ENCODE measurements at places on chromosomes 4 and X.

DNA sequence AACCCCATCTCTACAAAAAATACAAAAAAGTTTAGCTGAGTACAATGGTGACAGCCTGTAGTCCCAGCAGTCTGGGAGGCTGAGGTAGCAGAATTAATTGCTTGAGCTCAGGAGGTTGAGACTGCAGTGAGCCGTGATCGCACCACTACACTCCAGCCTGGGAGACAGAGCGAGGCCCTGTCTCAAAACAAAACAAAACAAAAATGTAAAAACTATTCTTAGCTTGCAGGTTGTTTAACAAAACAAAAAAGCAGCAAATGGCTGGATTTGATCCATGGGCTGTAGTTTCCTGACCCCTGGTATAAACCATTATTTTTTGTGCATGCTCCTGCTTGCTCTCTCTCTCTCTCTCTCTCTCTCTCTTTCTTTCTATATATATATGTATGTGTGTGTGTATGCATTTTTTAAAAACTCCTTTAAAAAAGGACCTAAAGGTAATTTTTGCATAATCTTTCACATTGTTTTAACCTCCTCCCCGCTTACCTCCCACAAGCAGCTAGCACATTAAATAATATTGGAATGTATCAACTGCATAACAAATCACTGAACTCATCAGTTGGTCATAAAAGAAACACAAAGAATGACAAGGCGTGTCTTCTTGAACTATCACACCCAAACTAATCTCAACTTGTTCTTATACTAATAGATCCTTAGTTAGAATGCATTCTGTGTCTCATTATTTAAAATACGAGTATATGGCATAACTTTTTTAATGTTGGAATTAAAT lies 4.8 kb downstream of the AREG start:
- DNase-seq, result no peak

DNA sequence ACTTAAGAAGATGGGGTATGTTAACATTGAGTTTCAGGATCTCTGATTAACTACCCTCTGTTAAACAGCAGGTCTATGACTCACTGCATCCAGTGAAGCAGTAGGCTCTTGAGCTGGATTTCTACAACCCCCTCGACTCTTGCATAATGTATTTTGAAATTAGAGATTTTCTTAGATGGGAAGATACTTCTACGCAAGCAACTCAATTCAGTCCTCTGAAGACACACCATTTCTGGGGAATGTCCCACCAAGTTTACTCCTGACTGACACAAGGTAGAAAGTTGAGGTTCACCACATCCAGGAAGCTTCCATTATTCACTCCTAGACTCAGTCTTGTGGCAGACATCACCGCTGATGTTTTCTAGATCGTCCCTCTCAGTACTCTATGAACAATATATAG lies 12.9 kb downstream of the PALLD start:
- peak; percentile 55 for DNase-seq

- DNase-seq, result no peak
These were observed 55.7 kb upstream of the STIM2 start for GRCh38 chr4:26804925-26805324.

DNA sequence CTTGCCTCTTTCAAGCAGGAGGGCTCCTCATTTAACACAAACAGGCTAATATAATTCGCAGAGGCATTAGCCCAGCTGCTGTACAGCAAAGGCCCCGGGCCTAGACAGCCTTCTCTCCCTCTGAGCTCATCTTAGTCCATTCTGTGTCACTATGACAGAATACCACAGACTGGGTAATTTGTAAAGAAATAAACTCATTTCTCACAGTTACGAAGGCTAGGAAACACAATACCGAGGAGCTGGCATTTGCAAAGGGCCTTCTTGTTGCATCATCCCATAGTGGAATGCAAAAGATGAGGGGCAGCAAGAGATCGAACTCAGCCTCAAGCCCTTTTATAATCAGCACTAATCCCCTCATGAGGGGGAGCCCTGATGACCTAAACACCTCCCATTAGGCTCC lies 48.5 kb downstream of the TSPAN5 start:
- DNase-seq, result no peak

DNA sequence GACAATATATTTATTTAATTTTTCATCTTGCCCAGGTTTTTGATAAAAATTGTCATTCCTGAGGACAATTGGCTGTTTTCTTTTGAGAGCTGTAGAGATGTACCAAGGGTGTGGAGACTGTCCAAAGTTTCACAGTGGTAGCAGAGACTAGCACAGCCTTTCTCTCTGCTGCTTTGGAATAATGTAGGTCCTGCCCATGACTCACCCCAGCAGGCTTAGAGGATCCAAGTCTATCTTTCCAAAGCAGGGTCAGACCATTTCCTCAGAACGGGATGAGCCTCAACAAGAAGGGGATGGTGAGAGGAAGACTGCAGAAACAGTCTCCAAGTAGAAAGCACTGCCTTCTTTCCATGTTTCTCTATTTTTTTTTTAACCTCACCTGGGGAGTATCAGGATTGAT lies 131.5 kb upstream of the RPL34 start:
- DNase-seq, result no peak

DNA sequence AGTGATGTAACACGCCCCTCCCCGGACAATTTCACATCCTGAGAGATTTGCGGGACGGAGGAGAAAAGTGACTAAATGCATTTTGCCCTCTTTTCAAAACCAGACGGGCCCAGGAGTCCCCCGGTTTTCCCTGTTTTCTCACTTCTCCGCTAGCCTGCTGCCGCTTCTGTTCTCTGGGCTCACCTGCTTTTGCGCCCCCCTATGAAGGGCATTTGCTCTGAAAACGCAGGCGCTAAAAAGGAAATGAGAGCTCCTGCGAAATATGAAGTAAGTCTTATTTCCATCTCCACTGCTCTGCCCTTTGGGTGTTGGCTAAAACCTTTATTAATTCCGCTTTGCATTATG lies 613 bp upstream of the TMEM47 start:
- no peak for DNase-seq

- no peak for DNase-seq
These were observed 76.7 kb downstream of the FHIP1A start for GRCh38 chr4:151485541-151486131.

DNA sequence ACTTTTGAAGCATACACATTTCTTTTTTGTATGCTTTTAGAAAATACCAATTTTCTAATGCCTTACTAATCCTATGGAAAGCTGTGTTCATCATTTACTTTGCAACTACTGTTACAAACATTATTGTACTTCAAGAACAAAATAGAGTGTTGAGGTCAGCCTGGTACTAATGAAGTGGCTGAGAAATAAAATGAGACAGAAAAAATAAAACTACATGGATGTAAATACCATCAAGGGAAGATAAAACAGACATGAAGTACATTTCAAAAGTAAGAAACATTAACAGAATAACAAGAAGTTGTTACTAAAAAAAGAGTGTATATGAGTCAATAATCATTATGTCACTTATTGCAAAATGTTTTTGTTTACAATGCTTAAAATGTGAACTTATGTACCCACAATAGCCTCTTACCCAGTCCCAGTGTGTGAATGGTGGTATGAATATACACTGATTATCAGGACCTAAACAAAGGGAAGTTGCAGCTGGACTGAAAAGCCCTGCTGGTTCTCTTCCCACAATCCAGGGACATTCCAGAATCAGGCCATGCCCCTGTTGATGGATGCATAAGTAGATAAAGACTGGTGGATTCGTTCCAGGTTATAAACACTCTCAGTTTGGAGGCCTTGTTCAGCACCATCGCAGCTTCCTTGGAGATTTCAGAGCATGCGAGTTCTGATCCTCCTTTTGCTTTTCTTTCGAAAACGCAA lies 2.4 kb upstream of the CSN3 start:
- DNase-seq, result no peak

DNA sequence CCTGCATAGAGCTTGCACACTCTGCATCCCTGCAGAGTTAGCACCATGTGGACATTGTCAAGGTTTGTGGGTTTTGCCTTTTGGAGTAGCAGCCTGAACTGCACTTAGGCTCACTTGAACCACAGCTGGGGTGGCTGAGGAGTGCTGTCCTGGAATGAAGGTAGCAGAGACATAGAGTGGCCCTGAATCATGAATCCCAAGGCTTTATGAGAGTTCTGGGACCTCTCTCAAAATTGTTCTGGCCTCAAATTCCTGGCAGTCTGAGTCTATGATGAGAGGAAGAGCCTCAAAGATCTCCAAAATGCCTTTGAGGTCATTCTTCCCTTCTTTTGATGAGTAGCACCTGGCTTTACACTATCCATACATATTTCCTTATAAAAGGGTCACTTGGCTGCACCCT lies 37.1 kb upstream of the ADH1C start:
- DNase-seq, result no peak

- DNase-seq, result no peak
These were observed 198.6 kb downstream of the CEP135 start for GRCh38 chr4:56147371-56147770.

DNA sequence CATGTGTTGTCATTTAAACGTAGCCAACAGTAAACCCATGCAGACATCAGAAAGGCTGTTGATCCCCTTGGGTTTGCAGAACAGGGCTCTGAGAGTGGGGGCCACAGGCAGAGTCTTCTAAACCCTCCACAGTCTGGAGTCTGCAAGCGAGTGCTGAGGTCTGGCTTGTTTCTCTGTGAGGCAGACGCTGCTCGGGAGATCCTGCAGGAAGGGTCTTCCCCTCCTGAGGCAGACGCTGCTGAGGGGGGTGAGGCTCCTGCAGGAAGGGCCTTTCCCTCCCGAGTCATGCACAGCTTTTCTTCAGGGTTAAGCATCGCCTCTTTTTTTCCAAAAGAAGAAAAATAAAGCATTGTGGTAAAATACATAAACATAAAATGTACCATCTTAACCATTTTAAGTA lies 17.1 kb upstream of the PDE6B start:
- DNase-seq, result no peak

DNA sequence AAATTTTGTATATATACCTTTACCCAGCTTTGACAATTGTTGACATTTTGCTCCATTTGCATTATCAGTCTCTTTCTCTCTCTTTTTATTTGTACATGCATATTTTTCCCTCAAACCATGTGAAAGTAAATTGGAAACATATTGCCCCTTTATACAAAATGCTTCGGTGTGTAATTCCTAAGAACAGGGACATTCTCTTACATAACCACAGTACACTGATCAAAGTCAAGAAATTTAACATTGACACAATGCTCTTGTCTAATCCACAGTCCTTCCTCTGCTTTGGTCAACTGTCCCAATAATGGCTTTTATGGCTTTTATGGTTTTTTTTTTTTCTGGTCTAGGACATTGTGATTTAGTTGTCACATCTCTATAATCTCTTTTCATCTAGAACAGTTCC lies 9.5 kb upstream of the SMS start:
- no peak for DNase-seq

- DNase-seq, result no peak
These were observed 653.9 kb upstream of the AADAT start for GRCh38 chr4:170743633-170744032.

- DNase-seq, result no peak
These were observed 828.9 kb downstream of the GLUD2 start for GRCh38 chrX:121876305-121876704.

DNA sequence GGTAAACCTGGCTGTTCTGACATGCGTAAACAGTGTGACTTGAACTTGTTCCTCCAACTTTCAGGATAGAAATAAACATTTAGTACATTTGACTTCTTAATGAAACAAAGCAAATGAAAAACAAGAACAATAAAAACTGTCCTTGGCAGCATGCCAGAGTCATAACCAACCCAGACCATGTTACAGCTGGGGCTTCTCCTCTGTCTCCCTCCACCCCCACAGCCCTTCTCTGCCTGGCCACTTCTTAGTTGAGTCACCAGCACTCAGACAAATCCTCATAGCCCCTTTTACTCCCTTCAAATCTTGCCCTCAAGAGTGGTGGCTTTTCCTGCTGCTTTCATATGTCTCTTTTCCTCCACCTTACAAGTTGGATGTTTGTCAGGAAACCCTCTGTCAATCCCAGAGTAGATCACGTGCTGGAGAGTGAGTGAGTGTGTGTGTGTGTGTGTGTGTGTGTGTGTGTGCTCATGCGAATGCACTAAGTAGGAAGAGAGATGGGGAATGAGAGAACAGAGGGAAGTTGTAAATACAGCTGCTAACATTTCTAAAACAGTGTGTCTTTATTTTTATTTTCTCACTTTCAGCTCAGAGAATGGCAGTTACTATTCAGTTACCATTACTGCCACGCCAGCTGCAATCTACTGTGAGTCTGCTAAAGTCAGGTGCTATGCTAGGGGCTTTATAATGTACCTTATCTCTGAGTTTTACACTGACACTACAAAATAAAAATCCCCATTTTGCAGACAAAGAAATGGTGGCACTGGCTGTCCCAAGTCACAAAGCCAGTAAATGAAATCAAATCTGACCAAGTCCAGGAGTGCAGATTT lies 15.0 kb downstream of the SCARB2 start:
- DNase-seq, result peak; percentile 56

DNA sequence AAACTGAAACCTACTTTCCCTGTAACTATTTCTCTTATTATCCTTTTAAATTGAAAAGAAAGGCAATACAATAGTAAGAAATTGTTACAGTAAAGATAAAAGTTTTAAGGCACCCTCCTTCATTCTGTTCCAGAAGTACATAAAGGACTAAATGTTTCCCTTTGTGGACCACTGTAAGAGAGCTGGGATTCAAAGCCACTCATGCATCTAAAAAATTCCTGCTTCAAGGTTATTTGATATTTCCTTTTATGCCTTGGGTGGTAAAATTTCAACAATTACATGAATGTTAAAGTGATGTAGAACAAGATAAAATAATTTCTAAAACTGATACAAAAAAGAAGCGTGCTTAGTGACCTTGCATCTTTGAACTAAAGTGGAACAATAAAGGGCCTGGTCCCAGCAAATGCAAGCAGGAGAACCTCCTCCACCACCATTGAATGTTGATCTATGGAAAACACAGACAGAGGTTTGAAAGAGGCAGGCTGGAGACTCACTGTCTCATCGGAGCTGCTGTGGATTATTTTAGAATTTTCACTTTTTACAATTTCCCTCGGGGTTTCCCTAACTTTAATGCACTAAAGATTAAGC lies 42.3 kb upstream of the PRSS12 start:
- no peak for DNase-seq

DNA sequence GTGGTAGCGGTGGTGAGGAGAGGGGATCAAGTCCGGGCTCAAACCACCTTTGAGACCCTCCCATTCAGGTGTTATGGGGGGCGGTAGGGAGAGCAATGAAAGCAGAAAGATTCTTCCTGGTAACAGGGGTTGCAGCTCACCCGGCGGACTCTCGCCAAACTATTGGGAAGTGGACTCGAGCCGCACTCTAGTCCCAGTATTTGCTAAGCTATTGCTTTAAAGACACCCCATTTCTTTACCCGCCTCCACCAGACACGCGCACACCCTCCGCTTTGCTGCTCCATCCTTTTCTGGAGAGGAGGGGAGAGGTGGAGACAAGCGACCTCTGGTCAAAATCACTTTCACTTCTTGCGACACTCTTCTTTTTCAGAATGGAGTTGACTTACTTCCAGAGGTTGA lies 625 bp upstream of the GABRA4 start:
- no peak for DNase-seq
